Activated CD8-positive, alpha-beta memory T cell treated with anti-CD3 and anti-CD28 coated beads for 48 hours (primary cell): ENCODE measurements at places on chromosomes 4 and X.

DNA sequence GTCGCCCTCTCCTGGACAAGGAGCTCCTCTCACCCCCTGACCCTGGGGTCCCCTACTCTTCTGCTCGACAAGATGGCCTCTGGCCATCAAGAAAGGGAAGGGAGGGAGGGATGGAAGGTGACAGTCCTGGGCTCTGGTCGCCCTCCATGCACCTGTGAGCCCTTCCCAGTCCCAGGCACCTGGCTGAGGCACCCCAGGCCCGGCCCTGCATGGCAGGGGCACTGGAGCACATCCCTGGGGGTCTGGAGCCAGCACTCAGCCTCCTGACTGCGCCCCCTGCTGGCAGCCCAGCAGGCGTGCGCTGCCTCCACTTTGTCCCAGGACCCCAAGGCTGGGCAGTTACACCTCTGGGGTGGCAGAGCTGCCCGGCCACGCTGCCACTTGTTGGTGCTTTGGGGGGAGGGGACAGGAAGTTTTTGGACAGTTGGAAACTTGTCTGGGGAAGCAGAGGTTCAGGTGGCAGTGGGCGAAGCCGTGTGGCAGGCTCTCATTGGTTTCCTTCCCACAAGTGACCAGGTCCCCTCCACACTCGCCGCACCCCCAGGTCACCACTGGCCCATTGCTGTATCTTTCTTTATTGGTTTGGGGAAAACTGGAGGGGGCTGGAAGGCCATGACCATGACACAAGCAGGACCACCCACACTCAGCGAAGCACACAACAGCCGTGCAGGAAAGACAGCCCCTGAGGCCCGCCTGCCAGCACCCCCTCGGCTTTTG lies 4.3 kb downstream of the PNCK start:
- DNase-seq = no peak

DNA sequence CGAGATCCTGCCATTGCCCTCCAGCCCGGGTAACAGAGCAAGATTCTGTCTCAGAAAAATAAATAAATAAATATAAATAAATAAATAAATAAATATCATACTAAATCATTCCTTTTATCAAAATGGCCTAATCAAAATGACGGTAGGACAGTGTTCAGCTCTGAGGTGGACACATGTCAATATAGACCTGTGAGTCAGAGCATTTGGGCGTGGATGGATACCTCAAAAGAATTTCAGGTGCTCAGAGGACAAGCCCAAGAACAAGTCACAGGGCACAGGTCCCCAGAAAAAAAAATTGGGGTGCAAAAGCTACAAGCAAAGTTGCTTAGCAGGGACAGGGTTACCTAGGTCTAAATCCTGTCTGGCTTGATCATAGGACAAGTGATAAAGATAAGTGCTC lies 204.7 kb upstream of the HS3ST1 start:
- no peak for DNase-seq

GRCh38 chrX:78800694-78801093 lies 53.2 kb downstream of the LPAR4 start:
- no peak for DNase-seq

DNA sequence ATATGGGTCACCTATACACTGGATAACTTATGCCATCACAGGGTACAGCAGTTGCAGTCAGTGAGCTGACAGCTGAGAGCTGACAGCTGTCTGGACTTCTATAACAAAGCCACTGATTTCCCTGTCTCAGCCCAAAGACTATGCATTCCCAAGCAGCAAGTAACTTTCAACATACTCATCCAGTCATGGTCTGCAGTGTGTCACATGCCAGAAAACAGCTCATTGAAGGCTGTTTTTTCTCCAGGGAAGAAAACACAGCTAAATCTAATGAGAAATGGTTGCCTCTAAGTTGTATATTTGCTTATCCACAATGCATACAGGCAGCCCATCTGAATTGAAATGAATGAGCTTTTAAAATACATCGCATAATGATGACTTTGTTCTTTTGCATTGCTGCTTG lies 6.3 kb downstream of the KIAA1210 start:
- DNase-seq = no peak

DNA sequence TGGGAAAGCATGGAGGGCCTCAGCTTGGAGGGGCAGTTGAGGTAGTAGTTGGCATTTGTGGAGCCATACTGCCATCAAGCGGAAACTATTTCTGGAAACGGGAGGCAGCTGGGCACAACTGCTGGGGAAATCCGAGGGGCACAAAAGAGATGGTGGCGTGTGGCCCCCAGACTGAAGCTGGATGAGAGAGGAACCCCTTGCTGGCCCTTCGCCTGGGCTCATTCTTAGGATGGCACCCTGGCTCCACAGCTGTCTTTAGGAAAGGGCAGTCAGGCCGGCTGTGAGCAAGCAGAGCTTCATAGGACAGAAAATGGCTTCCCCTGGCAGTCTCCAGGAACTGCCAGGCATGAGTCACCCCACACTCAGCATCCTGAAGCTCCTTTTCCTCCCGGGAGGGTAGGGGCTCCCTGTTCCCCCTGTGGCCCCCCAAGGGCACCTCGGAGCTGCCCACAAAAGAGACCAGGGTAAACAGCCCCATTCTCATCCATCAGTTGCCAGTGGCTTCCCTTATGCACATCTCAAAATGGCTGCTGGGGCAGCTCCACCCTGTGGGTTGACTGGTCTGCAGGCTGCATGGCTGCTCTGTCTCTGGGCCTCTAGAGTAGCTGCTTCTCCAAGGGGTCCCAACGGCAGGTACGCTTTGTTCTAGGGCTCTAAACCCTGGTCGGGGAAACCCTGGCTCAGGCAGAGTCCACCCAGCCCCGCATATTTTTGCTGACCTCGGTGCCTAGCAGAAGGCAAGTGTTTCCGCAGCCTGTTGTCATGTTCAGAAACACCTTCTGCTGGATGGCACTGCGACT lies 64.7 kb downstream of the NBDY start:
- DNase-seq = no peak

DNA sequence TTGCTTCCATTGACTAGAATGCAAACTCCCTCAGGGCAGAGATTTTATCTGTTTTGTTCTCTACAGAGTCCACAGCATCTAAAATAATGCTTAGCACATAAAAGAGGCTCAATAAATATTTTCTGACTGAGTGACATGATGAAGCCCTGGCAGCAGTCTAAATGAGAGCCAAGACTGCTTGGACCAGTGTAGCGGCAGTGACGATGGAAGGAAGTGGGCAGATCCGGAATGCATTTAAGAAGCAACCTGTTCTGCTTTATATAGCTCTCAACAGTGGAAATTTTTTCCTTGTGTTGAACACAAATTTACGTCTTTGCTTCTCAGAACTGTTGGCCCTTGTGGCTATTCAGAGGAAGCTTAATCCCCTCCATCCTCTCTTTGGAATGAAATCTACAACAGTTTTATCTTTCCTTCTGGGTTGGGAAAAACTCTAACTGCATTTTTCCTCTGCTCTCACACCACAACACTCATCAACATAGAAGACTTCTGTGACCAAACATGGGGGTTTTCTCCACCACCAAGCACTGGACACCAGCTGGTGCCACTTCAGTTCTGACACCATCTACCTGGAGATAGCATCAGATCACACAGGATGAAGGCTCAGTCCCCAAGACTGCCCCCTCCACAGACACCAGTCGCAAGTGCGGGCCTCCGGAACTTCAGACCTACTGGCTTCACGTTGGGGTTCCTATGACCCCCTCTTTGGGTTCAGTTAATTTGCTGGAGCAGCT lies 7.0 kb upstream of the BEND4 start:
- no peak for DNase-seq

- no peak for DNase-seq
Observed at GRCh38 chr4:121877041-121877773, 6.9 kb upstream of the BBS7 start.

DNA sequence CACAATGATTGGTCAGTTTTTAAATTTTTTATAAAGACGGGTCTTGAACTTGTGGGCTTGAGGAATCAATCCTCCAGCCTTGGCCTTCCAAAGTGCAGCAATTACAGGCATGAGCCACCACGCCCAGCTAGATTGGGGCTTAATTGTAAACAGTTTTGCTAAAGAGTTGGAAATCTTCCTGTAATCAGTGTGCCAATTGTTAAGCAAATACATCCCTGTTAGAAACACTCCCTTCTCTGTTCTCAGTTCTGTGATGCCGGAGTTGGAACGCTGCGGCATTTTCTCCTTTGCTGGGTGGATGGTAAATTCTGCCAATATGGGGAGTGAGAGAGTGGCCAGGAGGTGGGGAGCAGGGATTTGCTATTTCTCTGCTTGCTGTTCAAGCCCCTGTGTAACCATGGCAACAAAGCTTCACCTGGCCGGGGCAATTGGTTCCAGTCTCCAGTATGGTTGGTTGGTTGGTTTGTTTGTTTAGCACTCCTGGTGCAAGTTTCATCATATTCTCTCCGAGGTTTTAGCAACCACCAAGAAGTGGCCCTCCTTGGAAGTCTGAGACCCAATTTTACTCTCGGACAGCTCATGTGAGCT lies 3.0 kb upstream of the SPATA4 start:
- DNase-seq = no peak

DNA sequence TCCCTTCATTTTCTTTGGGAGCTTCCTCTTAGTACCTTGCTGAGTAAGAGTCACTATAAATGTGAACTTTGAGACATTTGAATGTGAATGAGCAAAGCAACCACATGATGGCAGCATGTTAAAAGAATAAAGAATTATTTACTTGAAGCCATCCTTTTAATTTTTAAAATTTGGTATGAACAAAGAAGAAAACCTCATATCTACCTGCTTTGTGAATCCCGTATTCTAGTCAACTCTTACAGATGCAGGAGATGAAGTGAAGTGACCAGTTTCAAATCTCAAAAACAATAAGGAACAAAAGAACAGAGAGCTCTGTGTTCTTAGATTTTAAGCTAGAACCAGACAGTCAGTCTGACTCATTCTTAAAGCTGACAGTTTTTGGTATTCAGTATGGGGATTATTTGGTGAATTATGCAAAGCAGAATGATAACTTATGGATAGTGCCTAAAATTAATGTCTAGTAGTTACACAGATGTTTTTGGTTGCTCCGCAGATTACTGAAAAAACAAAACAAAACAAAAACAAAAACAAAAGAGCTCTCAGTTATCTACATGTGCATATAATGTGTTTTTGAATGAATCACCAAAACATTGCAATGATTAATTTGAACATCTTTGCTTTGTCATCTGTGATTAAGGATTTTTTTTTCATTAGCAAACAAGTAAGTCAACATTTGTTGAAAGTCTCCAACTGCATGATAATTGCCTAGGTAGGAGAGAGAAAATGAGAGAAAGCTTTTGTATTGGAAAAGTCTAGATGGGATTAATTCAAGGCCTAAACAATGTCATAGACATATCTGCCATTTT lies 48.2 kb upstream of the H2AZ1 start:
- no peak for DNase-seq

GRCh38 chr4:40550948-40551462 lies 78.7 kb downstream of the RBM47 start:
- DNase-seq = no peak

GRCh38 chr4:83771113-83771705 lies 235.3 kb downstream of the GPAT3 start:
- DNase-seq = no peak

DNA sequence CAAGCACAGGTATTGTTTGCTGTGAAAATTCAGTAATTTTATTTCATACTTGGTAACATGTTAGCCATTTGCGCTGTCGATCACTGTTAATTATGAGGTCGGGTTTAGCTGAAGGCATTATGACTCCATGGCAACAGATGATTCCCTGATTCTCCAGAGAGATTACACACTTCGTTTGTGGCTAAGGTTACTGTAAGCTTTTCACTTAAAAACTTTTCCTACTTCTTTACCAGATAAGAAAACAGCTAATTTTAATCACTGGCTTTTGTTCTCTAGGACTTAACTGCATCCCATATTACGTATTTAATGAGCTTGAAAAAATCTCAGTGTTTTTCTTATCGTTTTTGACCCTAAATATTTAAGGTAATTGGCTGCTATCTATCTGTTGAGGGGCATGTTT lies 2.1 kb downstream of the GSTCD start:
- no peak for DNase-seq

DNA sequence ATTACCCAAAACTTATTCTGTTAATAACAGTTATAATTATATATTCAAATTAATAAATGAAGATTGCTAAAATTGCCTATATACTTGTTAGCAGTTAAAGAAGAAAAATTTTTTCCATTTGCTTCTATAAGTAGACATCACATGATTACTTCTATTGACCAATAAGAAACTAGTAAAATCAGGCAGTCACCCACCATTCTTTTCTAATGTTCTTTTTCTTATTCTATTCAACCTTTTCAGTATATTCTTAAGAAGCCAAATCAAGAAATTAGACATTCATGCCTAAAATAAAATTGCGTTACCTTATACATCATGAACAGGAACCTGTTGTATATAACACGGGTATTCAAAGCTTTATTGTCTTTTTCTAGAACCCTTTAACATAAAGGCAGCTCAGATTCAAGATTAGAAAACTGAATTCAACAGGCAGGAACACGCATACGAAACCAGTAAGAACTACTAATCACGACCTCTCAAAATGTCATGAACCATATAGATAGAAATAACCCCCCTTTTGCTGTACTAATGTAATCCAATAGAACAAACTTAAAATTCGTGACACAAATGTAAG lies 568.1 kb upstream of the DIPK2B start:
- no peak for DNase-seq

DNA sequence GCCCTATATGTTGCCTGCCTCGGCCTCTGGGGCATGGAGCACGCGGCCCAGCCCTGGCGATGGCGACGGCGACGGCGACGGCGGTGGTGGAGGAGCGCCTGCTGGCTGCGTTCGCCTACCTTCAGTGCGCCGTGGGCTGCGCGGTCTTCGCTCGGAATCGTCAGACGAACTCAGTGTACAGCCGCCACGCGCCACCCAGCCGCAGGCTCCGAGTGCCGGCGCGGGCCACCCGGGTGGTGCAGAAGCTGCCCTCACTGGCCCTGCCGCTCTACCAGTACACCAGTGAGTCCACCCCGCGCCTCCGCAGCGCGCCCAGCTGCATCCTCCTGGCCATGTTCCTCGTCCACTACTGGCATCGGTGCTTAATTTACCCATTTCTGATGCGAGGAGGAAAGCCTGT lies 83.7 kb upstream of the F9 start:
- no peak for DNase-seq

DNA sequence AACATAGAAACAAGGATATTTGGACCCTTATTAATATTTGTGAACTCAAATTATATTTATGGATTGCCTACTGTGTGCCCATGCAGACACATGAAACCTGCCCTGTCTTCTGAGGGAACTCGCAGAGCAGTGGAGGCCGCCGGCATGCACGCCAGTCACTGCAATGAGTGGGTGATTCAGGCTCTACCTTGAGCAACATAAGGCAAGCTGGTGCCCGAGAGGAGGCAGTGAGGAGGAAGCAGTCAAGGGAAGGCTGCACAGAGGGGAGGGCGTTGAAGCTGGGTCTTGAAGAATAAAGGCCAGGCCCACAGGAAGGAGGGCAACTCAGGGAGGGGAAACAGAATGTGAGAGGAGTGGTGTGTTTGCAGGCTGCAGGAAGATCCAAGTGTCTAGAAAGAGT lies 52.8 kb downstream of the PPEF2 start:
- DNase-seq = no peak

- no peak for DNase-seq
Observed at GRCh38 chr4:25800245-25800644, 62.5 kb downstream of the SEL1L3 start.

- DNase-seq = no peak
Observed at GRCh38 chr4:43776371-43776770, 672.2 kb downstream of the KCTD8 start.

- no peak for DNase-seq
Observed at GRCh38 chrX:7244405-7244804, 96.5 kb upstream of the PUDP start.
